ENCODE measurements at places on chromosomes 2 and 18. TPM values are rescaled to one million over a fixed set of nuclear protein-coding genes. Genes with fewer than 3 reads are reported as not detected.

Gene CFAP65
- total RNA-seq, result not detected

Gene REG3G
- total RNA-seq, result not detected

Gene LGALSL
- 9.7 TPM for total RNA-seq

Gene CROCC2
- not detected for total RNA-seq

Gene SGO2
- 25.0 TPM for total RNA-seq
